ENCODE measurements at places on chromosomes 6 and 20.

- DNase-seq: no peak
Observed at GRCh38 chr20:48169650-48170225, 384.5 kb upstream of the SULF2 start.

GRCh38 chr6:14549304-14549770, 431.8 kb downstream of the CD83 start:
- no peak for DNase-seq

DNA sequence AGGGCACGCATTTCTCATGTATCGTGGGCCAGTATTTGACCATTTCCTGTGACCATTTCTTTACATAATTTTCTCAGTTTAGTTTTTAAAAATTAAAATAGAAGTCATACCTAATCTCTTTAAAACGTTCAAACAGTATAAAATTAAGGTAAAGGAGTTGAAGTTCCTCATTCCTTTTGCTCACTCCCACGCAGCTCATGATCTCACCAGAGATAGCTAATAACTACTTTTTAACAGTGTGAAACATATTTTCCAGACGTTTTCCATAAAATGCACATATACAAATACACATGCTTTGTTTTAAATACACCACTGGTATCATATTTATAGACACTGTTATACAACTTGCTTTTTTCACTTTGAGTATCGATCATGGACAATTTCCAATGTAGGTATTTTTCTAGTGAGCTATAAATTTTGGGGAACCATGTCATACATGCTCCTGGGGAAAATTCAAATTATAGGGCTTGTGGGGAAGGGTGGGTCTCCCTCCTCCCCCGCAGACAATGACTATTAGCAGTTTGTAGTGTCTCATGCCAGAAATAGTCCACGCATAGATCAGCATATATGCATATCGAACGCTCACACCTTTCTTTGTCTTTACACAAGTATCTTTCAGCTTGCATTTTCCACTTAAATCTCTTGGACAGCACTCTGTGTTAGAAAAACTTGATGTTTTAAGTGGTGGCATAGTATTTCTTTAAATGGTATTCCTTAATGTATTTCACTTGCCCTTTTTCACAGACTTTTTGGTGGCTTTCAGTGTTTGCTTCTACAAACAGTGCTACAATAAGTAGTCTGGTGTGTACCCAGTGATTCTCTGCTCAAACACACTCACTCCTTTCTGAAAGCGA, 145.5 kb upstream of the ZNF217 start:
- DNase-seq: no peak

DNA sequence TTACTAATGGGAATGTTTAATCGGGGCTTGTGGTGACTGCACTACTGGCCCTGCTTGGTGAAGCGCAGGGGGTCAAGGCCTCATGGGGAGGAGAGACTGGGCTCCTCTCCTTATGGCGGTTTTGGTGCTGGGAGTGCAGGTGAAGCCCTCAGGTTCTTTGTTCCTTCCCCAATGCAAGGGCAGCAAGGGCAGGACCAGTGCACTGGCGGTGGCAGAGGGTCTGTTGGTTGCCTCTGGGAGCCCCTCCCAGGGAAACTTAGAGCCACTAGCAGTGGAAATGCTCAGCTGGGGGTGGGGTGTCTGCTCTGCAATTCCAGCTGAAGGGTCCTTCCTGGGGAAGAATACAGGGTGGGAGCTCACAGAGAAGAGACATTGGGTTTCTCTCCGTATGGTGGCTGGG, 66.5 kb downstream of the KLHL32 start:
- DNase-seq: no peak

GRCh38 chr6:125546841-125547251, 202.6 kb upstream of the HEY2 start:
- no peak for DNase-seq

DNA sequence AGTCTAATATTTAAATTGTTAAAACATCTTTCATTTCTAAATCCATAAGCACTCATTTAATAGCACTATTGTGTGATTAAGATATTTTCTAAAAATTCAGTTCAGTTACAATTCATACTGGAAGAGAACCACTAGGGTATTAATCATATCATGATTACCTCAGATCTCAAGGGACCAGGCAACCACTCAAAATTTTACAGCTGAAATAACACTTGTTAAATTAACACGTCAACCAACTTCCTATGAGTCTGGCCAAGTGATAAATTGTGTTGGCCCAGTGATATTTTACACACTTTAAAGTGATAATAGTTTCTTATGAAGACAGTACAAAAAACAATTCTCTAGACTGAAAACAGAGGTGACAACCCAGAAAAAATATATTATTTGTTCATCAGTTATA, 869.0 kb upstream of the ADGRB3 start:
- DNase-seq: no peak

All from SK-N-MC (cell line).